ENCODE measurements at places on chromosomes 2 and 18.

GRCh38 chr2:176122683-176123410, at the start of gene HOXD9:
Gene HOXD9, plus strand, starts transcription at chr2:176122719. Its CDS starts 50 bp downstream, at chr2:176122769.
- no peak for DNase-seq

GRCh38 chr2:8661736-8662135, 20.1 kb upstream of the ID2 start:
- DNase-seq: no peak

DNA sequence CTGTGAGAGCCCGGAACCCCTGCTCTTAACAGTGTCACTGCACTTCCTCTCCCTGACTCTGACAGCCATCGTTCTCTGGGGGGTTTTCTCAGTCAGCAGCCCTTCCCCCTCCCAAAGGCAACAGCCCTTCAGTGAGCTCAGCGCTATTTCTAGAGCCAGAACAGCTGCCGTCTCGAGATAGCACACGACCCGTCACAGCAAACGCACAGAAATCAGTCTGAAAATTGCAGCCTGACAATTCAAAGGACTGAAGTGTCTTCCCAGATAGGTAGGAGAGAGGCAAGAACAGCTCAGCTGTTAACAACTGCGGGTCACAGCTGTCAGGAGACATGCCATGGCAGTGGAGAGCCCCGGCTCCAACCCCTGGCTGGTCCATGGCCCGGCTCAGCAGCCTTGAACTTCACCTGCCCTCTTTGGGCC, 45.4 kb downstream of the ST8SIA5 start:
- DNase-seq: no peak

GRCh38 chr18:9824474-9824832, 61.3 kb upstream of the TXNDC2 start:
- DNase-seq: no peak

- no peak for DNase-seq
Observed at GRCh38 chr2:177852389-177852788, 220.2 kb downstream of the PDE11A start.

- no peak for DNase-seq
Observed at GRCh38 chr2:216618785-216619184, 14.4 kb upstream of the IGFBP2 start.

DNA sequence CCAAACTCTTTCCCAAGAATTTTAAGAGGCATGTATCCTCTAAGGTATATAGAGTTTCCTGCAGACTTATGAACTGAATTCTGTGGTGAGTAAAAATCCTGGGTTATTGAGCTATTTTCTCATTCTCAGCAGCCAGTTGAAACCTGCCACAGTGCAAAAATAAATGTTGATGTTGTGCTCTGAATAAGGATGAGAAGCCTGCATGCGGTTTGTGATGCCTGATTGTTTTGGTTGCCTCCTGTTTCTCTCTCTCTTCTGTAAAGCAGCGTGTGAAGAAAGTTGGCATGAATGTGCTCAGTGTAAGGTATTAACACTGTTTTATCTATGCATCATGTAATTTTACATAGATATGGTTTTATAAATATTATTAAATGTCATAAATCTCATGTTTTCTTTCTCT, 452.6 kb downstream of the CDH2 start:
- DNase-seq: no peak

- no peak for DNase-seq
Observed at GRCh38 chr2:46308629-46309028, 11.4 kb downstream of the EPAS1 start.

GRCh38 chr2:179140571-179140970, 90.6 kb upstream of the CCDC141 start:
- DNase-seq: no peak

- DNase-seq: peak; percentile 24
Observed at GRCh38 chr2:203328760-203329540, 756 bp downstream of the ABI2 start.

DNA sequence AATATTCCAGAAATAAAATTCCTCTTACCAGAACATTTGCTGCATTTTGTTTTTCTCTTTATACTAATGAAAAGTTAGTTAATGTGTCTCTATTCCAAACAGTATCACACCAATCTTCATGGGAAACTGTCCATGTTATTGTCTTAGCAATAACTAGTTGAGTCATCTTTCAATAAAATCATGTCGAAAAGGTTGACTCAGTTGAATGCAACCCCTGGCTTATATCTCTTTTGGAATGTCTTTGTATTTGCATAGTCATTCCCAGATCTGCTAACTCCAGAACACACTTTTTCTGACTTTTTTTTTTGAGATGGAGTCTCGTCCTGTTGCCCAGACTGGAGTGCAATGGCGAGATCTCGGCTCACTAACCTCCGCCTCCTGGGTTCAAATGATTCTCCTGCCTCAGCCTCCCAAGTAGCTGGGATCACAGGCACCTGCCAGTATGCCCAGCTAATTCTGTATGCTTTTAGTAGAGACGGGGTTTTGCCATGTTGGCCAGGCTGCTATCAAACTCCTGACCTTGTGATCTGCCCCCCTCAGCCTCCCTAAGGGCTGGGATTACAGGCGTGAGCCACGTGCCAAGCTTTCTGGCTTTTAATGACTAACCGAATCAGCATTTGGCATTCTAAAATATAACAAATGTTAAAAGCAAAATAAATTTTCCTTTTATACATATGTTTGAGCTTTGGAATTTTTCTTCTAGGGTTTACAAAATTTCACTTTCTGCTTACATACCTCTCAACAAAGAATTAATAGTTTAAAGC, 133.2 kb upstream of the GULP1 start:
- DNase-seq: no peak

DNA sequence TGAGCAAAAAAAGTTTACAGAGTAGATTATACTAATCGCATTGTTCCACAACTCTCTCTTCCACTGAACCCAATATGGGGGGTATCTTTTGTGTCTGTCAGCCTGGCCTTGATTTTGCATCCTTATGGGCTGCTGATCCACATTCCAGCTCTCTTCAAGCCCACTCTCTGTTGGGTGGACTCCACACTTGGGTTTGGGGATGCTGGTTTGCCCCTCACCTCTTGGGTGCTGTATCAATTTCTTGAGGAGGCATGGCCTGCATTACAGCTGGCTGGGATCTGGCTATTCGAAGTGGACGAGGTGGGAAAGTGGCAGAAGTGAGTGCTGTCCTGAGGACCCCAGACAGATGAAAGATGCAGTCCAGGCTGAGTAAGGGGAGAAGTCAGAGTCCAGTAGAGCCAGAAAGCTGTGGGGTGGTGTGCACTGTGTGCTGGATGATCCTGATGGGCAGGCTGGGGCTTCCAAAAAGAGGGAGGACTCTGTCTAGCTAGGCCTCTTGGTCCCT, 141.4 kb downstream of the CAPN13 start:
- no peak for DNase-seq

DNA sequence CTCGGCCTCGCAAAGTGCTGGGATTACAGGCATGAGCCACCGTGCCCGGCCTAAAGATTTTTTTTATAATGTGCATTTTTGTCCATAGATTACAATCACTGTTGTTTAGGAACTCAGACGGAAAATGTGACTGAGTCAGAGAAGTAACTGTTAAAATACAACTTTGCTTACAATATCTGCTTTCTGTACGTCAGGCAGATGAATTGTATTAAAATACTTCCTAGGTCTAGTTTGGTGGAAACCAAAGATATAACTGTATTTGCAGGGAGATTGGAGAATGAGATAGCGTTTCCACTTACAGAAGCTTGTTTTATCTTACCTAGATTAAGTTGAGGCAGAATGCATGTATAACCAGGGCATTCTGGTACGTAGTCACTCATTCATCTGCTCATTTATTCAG, 36.7 kb downstream of the ASAP2 start:
- no peak for DNase-seq

- no peak for DNase-seq
Observed at GRCh38 chr18:26267357-26267930, 41.2 kb downstream of the TAF4B start.

GRCh38 chr2:231930593-231931281, 4.5 kb upstream of the NPPC start:
- no peak for DNase-seq

DNA sequence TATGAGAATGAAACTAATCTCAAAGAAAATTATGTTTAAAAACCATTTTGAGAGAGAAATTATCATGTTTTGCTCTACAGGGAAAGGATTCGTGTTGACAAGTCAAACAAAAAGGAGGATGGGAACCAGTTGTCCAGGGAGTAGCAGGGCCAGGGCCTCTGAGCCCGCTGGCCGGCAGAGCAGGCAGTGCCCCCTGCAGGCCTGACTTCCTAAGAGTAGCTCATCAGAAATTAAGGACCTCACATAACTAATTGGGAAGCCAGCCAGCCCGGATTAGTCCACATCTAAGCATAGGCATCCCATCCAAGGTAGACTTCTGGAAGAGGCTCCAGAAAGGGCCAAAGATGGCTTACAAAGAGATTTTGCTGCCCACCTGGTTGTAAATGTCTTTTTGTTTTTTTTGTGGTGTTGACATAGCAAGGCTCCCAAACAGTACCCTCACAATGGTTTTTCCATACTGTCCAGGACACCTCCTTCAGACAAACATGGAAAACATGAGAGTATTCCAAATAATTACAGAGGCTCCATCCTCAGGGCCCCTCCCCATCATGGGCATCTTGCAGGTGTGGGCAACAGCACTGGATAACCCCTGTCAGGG, 241.2 kb upstream of the TANK start:
- peak; percentile 68 for DNase-seq

- DNase-seq: peak; percentile 18
Observed at GRCh38 chr2:15307526-15307925, 253.6 kb downstream of the NBAS start.

DNA sequence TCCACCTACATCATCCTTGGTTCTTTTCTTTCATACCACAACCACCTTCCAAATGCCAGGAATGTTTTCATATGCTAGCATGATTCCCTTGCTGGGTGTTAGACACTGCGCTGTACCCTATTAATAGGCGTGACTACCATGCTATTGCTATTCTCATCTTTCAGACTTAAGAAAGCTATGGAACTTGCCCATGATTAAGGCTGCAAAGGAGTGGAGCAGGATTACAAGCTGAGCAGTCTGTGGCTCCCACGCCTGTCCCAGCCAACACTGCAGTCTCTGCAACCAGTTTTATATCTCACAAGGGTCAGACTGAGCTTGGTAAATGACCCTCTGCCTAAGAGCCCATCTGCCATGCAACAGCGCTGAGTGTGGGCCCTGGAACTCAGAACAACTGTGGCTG, 285.7 kb upstream of the POU3F3 start:
- DNase-seq: no peak

- no peak for DNase-seq
Observed at GRCh38 chr2:106336737-106337136, 131.5 kb downstream of the RGPD3 start.

- peak; percentile 6 for DNase-seq
Observed at GRCh38 chr2:58204195-58204959, 36.7 kb downstream of the FANCL start.

- no peak for DNase-seq
Observed at GRCh38 chr18:47978141-47978540, 47.7 kb upstream of the SMAD2 start.

DNA sequence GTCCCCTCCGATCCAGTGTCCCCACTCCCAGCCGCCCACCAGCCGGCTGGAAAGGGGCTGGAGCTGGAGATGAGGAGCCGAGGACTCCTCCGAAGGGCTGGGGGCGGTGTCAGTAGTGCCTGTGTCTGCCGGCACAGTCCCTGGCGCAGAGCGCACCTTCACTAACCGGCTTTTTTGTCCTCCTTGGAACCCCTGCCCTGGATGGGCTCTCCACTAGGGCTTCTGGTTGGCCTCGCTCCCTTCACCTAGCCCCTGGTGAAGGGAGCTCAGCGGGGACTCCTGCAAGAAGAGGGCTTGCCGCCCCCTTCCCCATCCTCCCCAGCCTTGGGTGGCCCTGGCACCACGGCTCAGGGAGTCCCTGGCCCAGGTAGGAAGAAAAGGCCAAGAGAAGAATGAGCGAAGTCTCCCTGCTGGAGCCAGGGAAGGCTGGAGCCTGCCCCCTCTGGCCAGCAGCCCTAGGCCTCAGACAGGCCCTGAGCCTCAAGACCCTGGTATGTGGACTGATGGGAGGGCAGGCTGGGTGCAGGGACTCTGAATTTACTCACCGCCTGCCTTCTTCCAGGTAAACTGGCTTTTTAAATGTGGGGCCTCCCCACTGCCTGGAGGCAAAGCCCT, 570 bp upstream of the ECEL1 start:
- DNase-seq: no peak
